Peyer's patch (tissue), 4 donors: ENCODE measurements at places on chromosomes 3 and 15. TPM values are rescaled to one million over a fixed set of nuclear protein-coding genes. Genes with fewer than 3 reads are reported as not detected.

- H3K4me1 ChIP-seq, result no peaks in the 10 kb centered on the region
- H3K27me3 ChIP-seq, result no peaks in the 10 kb centered on the region
- no peak for DNase-seq
Observed at GRCh38 chr3:139235192-139235591, 108.6 kb upstream of the MRPS22 start.

GRCh38 chr3:26193558-26193957, 403.7 kb downstream of the OXSM start:
- H3K36me3 ChIP-seq, result no peaks in the 10 kb centered on the region
- H3K27ac ChIP-seq, result no peak overlapping the region
- no peak for DNase-seq
- no peak overlapping the region for H3K4me3 ChIP-seq
- no peaks in the 10 kb centered on the region for H3K27me3 ChIP-seq

- no peak overlapping the region for H3K4me3 ChIP-seq
- H3K36me3 ChIP-seq, result no peaks in the 10 kb centered on the region
- H3K4me1 ChIP-seq, result no peaks in the 10 kb centered on the region
Observed at GRCh38 chr3:69696367-69696766, 42.9 kb upstream of the MITF start.

GRCh38 chr15:58260205-58260724, 122.1 kb downstream of the AQP9 start:
- H3K4me1 ChIP-seq, result no peaks in the 10 kb centered on the region
- H3K27ac ChIP-seq, result no peak overlapping the region
- no peaks in the 10 kb centered on the region for H3K36me3 ChIP-seq
- no peak overlapping the region for H3K4me3 ChIP-seq
- no peak for DNase-seq

GRCh38 chr3:122619040-122619439, 41.6 kb downstream of the PARP15 start:
- H3K27me3 ChIP-seq, result no peaks in the 10 kb centered on the region
- H3K36me3 ChIP-seq, result no peaks in the 10 kb centered on the region
- H3K27ac ChIP-seq, result no peak overlapping the region
- no peaks in the 10 kb centered on the region for H3K4me1 ChIP-seq
- DNase-seq, result no peak

GRCh38 chr3:173402656-173403055, 5.1 kb downstream of the NLGN1 start:
- no peak overlapping the region for H3K4me3 ChIP-seq
- no peaks in the 10 kb centered on the region for H3K36me3 ChIP-seq
- no peak for DNase-seq
- no peak overlapping the region for H3K27ac ChIP-seq
- H3K27me3 ChIP-seq, result no peaks in the 10 kb centered on the region

GRCh38 chr3:50537421-50538129, 30.0 kb downstream of the C3orf18 start:
- no peak for DNase-seq
- no peak overlapping the region for H3K4me3 ChIP-seq
- no peaks in the 10 kb centered on the region for H3K27me3 ChIP-seq
- H3K27ac ChIP-seq, result no peak overlapping the region
- no peaks in the 10 kb centered on the region for H3K36me3 ChIP-seq

DNA sequence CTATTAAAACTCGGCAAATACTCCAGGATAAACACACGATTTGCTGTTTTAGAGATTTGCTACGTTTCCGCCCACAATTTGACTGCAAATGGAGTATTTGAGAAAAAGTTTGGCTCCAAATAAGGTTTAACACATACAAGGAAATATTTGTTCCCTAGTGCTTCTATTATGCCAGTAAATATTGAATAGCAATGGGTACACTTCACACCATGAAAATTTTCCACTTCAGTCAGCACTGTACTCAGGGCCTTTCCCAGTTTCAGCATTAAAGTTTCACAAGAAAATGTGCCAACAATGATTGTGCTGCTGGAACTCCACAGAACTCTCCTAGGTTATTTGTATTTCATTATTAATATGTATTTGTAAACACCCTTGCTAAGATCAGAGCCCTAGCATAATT, 498.0 kb downstream of the TBL1XR1 start:
- no peak overlapping the region for H3K27ac ChIP-seq
- DNase-seq, result no peak
- H3K4me1 ChIP-seq, result no peaks in the 10 kb centered on the region
- H3K36me3 ChIP-seq, result no peaks in the 10 kb centered on the region

DNA sequence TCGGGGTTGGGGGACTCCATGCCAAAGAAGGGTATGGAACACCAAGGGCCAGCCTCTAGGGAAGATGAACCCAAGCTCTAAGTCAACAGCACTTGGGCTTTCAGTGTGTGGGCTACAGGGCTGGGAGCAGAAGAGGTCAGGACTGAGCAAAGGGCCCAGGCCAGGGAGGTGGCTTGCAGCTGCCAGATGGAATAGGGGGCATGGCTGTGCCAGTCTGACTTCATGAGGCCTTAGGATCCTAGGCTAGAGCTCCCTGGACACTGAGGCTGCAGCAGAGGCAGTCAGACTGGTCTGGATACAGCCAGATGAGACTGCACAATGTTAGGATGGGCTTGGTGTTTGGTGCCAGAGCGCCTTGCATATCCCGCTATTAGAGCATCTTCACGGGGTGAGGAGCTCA, 3.8 kb downstream of the RASGRF1 start:
- H3K36me3 ChIP-seq, result no peaks in the 10 kb centered on the region
- no peaks in the 10 kb centered on the region for H3K4me1 ChIP-seq
- H3K27me3 ChIP-seq, result peaks cover 20% of the 10 kb centered on the region
- peak; percentile 17 for DNase-seq
- no peak overlapping the region for H3K27ac ChIP-seq
- no peak overlapping the region for H3K4me3 ChIP-seq

GRCh38 chr3:5769825-5770224, 582.3 kb downstream of the EDEM1 start:
- H3K27me3 ChIP-seq, result no peaks in the 10 kb centered on the region
- H3K4me1 ChIP-seq, result no peaks in the 10 kb centered on the region
- H3K36me3 ChIP-seq, result no peaks in the 10 kb centered on the region
- DNase-seq, result no peak

- DNase-seq, result no peak
- H3K27ac ChIP-seq, result no peak overlapping the region
- H3K36me3 ChIP-seq, result no peaks in the 10 kb centered on the region
- no peak overlapping the region for H3K4me3 ChIP-seq
Observed at GRCh38 chr3:111324645-111325044, 217.4 kb upstream of the CD96 start.

DNA sequence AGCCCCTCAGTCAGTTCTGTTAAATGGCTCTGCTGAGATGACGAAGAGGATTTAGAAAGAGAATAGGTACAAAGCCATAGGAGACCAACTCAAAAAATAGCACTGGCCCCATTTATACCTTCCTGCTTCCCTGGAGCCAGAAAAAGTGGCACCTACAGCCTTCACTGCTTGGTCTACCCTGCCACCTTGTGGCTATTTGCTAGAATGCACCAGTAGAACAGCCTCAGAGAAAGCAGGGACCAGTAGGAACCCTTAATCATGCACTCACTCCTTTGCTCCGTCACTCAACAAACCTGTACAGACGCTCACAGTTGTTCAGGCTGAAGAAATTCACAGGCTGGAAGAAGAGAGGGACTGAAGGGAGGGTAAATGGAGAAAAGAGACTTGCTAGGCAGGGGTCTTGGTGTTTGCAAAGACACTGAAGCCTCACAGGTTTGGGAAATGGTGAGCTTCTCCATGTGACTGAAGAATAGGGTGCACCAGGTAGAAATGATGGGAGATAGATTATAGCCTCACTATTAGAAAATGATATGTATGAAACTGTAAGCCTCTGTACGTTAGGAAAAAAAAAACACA, 12.1 kb upstream of the RTP2 start:
- H3K36me3 ChIP-seq, result no peaks in the 10 kb centered on the region
- peak; percentile 91 for DNase-seq
- H3K4me3 ChIP-seq, result no peak overlapping the region
- no peaks in the 10 kb centered on the region for H3K4me1 ChIP-seq
- H3K27me3 ChIP-seq, result no peaks in the 10 kb centered on the region

GRCh38 chr3:40597441-40597840, 72.7 kb downstream of the ZNF621 start:
- H3K36me3 ChIP-seq, result no peaks in the 10 kb centered on the region
- DNase-seq, result no peak
- H3K4me1 ChIP-seq, result no peaks in the 10 kb centered on the region
- H3K27ac ChIP-seq, result no peak overlapping the region

DNA sequence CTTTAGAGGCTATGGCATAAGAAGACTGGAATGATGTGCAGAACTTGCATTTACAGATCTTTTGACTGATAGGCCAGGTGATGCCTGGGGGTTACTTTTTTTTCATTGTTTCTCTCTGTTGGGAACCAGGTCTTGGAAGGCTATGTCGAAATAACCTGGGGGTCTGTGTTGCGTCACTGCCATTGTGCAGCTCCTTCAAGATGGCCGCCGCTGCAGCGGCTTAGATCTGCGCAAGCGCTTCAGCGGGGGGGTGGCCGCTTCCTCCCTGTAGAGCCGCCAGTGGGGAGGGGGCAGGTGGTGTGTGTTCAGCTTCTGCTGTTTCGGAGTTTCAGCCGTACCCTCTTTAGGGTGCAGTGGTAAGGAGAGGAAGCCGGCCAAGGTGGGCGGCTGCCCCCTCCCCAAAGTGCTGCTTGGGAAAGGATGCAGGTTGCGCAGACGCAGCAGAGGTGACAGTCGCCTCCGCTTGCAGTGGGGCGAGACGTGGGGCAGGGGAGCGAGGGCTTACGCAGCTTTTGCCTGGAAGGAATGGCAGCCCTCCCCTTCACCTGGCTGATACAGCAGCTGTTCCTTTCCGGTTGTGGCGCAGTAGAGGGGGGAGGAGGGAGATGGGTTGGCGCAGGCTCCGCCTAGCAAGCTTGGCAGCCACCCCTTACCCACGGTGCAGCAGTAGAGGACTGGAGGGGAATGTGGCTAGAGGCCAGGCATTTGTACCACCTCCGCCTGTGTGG, 1.5 kb downstream of the SNRPN start:
- no peaks in the 10 kb centered on the region for H3K27me3 ChIP-seq
- no peaks in the 10 kb centered on the region for H3K36me3 ChIP-seq
- H3K4me3 ChIP-seq, result peak overlapping the region; percentile 63
- no peaks in the 10 kb centered on the region for H3K4me1 ChIP-seq

GRCh38 chr3:13670292-13670691, 121.4 kb downstream of the FBLN2 start:
- H3K27ac ChIP-seq, result no peak overlapping the region
- no peaks in the 10 kb centered on the region for H3K36me3 ChIP-seq
- DNase-seq, result no peak
- no peak overlapping the region for H3K4me3 ChIP-seq
- H3K4me1 ChIP-seq, result no peaks in the 10 kb centered on the region

- DNase-seq, result no peak
- no peaks in the 10 kb centered on the region for H3K4me1 ChIP-seq
- no peaks in the 10 kb centered on the region for H3K36me3 ChIP-seq
- no peaks in the 10 kb centered on the region for H3K27me3 ChIP-seq
- no peak overlapping the region for H3K4me3 ChIP-seq
Observed at GRCh38 chr3:177983320-177983719, 552.9 kb upstream of the KCNMB2 start.

The C3orf22 gene
- not detected for total RNA-seq

The FRMD5 gene
- total RNA-seq, result 0.54 TPM

The OR4F15 gene
- total RNA-seq, result not detected

The CEMIP gene
- total RNA-seq, result 0.83 TPM

The GRK7 gene
- total RNA-seq, result not detected
